IPS-NIHi11 (cell line): ENCODE measurements at places on chromosomes 2 and 18.

GRCh38 chr18:54948350-54948837 lies 10.9 kb downstream of the CCDC68 start:
- DNase-seq, result no peak

GRCh38 chr2:152166633-152167032 lies 8.9 kb downstream of the STAM2 start:
- no peak for DNase-seq

GRCh38 chr2:164651361-164651760 lies 30.1 kb upstream of the GRB14 start:
- DNase-seq, result no peak

DNA sequence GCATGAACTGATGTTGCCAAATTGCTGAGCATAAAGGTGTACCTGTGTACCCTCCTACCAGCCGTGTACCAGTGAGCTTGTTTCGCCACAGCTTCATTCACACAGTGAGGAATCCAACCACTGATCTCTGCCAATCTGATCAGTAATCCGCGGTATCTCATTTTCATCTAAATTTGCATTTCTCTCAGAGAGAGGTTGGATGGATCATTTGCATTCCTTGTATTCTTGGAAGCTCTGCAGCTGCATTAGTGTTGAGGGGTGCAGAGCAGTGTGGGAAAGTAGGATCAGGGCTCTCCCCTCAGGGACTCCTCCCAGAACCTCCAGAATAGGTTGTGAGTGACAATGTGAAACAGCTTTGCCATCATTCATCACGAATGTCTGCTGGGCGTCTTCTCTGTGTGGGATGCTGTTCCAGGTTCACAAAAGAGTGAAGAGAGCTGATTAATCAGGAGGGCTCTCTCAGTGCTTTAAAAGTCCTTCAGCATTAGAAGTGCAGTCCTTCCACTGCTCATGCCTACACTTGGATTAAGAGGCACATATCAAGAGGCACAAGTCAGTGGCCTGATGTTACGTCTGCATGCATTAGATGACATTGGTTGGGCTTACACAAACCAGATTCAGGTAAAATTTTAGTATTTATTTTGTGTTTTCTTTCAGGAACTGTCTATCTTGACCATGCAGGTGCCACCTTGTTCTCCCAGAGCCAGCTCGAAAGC lies 7.5 kb downstream of the MOCOS start:
- no peak for DNase-seq

DNA sequence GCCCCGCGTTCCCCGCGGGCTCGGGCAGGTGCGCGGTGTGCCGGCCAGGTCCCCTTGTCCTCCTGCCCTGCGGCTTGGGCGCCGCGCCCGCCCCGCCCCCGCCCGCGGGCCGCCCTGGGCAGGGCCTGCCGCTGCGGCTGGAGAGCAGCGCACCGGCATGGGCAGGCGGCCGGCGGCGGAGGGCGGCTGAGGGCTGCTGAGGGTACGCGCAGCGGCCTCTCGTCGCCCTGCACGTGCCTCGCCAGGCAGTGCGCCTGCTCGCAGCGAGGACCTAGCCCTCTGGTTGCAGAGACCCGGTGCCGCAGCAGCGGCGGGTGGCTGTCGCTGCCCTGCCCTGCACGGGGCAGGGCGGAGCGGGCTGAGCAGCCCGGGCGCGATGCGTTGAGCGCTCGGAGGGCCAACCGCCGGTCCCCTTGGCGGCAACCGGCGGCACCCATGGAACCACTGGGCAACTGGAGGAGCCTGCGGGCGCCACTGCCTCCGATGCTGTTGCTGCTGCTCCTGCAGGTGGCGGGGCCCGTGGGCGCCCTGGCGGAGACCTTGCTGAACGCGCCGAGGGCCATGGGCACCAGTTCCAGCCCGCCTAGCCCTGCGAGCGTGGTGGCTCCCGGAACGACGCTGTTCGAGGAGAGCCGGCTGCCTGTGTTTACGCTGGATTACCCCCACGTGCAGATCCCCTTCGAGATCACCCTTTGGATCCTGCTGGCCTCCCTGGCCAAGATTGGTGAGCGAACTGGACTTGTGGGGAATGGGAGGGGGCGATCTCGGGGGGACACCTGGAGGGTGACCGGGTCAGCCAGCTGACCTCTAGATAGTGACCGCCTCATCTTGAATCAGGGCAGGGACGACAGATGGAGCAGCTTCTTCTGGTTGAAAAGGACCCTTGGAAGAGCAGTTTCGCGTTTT lies at the start of gene SLC9A2:
Gene SLC9A2 (plus strand): TSS at position 140 of the 906 bp plus-strand sequence. CDS start 296 bp downstream, at position 436.
- DNase-seq, result peak; percentile 75

GRCh38 chr2:134271758-134272157 lies 17.9 kb downstream of the MGAT5 start:
- no peak for DNase-seq

GRCh38 chr18:63421514-63421913 lies 762 bp downstream of the VPS4B start:
- no peak for DNase-seq

DNA sequence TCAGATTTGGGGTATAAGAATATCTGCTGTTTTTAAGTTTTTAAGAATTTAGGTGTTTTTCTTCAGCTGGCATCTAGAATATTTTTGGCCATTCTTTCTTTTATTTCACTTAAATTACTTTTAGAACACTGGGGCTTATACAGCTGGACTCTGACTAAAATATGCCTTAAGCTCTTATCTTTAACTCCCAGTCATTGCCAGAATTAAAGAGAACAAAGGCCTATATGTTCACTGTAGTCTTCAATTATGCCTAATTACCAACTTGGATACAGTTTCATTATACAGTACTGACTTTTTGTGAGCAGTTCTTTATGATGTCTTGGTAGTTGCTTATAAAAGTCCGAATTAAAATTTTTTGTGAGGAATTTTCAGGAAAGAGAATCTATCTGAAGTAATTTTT lies 192.8 kb downstream of the ZNF407 start:
- no peak for DNase-seq

DNA sequence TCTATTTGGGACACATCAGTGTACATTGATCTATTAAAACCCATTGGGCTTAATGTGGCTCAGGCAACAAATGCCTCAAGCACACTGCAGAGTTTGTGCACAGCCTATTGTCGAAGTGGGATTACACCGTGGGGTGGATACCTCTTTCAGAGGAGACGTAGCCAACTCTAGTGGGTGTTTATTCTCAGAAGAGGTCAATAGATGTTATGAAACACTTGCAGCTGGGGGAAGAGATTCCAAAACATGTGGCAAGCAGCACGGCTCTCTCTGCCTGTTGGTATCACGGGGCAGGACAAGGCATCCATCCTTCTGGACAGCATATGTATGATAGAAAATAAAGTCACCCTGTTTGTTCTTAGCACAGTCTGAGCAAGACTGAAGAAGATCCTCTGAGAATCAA lies 121.4 kb upstream of the COPS8 start:
- DNase-seq, result no peak

DNA sequence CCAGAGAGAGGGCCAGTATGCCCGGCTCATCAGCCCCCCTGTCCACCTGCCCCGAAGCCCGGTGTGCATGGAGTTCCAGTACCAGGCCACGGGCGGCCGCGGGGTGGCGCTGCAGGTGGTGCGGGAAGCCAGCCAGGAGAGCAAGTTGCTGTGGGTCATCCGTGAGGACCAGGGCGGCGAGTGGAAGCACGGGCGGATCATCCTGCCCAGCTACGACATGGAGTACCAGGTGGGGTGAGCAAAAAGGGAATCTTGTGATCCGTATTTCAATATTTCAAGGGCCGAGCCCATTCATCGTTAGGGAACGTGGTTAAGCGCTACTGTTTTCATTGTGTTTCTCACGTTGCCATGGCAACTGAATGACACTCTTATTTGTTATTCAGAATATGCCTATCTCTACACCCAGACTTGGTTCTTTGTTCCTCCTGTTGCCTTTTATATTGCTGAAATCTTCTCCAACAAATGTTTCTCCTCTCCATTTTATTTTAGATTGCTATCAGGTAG lies 81.5 kb downstream of the NRP2 start:
- DNase-seq, result peak; percentile 88
